ENCODE measurements at places on chromosomes 4 and X.

GRCh38 chr4:20318909-20319277 lies 67.2 kb downstream of the SLIT2 start:
- DNase-seq, result no peak

DNA sequence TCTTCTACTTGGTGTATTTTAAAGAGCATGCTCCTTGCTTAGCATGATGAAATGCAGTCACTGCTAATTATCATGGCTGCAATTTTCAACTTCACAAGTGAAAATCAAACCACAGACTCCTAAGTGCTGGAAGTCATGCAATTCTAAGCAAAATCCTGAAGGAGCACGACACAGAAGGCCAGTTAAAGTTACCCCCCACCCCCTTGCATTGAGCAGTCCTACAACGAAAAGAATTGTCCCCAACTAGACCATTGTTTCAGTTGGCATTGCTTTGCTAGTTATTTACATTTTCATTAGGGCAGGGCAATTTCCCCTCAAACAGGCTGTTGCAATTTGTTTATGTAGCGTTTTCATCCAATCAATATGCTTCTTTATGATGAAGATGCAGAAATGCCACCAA lies 321.2 kb downstream of the PCDH7 start:
- DNase-seq, result no peak

- DNase-seq, result no peak
These were observed 4.9 kb downstream of the ADGRL3 start for GRCh38 chr4:61205066-61205465.

GRCh38 chr4:156576946-156577345 lies 394.7 kb downstream of the PDGFC start:
- no peak for DNase-seq

- no peak for DNase-seq
These were observed 369.4 kb upstream of the CNKSR2 start for GRCh38 chrX:21004835-21005234.

- no peak for DNase-seq
These were observed 411.1 kb downstream of the TRIML1 start for GRCh38 chr4:188550296-188550695.

DNA sequence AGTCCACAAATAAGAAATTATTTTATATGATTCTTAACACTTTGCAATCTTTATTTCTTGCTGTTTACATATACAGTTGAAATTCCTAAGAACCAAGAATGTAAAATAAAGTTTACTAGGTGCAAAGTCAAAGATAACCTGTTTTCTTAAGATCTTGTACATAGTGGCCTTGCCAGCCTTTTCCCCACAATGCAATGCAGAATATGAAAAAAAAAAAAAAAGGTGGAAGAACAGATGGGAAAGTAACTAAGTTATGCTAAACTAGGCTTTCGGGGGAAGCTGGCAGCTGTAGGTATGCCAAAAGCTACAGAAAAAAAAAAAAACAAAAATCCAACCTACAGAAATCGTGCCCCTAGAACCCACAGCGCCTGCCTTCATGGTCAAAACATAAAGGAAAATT lies 1588.4 kb downstream of the STIM2 start:
- DNase-seq, result no peak

GRCh38 chrX:16213961-16214360 lies 46.7 kb downstream of the MAGEB17 start:
- DNase-seq, result no peak

DNA sequence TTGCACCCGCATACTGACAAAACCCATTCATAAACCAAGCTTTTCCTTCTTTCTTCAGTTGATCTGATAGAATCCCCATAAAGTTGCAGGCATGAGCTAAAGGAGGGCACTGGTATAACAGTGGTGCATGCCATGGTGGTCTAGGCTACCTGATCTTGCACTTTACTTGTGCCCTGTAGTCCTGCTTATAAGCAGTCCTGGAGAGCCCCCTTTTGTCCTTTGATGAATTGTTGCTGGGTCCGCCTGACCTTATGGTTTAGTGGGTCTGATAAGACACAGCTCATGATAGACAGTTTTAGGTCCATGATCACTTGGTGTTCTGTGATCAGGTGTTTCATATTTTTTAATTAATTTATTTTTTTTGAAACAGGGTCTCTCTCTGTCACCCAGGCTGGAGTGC lies 19.7 kb downstream of the CCDC160 start:
- no peak for DNase-seq

GRCh38 chr4:89064848-89065247 lies 7.9 kb upstream of the FAM13A start:
- DNase-seq, result no peak

- DNase-seq, result no peak
These were observed 194.8 kb upstream of the RASGEF1B start for GRCh38 chr4:81666491-81666890.

DNA sequence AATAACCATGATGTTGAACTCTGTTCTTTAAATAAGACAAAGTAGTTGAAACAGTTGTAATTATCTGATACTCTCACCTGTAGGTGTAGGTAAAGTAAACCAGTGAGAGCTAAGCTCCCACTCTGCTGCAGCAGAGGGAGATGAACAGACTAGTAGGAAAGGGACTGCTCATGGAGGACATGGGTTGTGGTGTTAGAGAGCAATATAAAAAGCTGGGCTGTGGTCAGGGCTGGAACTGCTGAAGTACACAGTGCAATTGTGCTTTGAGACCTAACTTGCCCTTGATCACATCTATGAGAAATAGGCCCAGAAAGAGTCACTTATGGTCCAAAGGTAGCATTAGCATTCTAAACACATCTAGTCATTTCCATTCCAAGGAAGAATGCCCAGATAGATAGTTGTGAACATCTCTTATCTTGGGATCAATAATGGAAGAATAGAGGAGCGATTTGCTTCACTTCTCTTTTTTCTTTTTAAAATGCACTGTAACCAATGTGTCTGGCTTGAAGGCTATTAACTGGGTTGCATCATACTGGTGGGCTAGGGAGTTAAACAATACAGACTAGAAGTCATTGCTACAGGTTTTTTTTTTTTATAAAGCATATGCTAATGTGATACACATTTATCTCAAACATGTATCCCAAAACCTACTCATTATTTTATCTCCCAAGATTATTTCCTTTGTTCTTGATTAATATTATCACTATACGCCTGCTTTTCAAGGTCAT lies 251.3 kb upstream of the CENPE start:
- DNase-seq, result no peak

DNA sequence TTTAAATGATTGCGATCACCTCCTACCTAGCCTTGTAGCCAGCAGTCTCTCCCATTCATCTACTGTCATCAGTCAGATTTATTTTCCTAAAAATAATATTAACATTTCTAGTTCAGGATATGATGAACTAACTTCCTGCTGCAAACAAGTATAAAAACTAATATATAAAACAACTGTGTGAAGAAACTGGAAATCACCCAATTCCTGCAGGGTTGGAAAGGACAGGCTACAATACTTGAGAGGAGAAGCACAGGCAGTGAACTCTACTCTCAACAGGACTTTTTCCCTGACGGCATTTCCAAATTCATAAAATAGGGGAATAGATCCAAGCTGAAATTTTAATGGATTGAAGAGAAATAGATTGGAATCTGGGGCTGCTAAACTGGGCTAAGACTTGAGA lies 14.2 kb upstream of the BBS12 start:
- DNase-seq, result no peak

DNA sequence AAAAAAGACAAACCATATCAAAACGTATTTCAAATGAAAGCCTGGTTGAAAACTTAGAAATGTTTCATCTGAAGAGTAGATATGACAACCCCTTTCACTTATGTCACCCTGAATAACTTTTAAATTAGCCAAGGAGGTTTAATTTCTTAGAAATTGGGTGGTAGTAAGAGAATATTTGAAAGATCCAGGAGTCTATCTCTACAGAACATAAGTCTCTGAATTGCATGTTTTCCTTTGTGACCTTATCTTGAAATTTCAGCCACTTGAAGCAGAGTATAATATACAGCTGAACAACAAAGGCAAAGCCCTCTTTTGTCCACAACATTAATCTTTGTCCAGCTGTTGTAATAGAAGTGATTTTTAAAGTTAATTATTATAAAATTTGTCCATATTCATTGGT lies 49.5 kb downstream of the TMEM154 start:
- no peak for DNase-seq

- no peak for DNase-seq
These were observed 42.5 kb upstream of the BBS12 start for GRCh38 chr4:122689972-122690371.

DNA sequence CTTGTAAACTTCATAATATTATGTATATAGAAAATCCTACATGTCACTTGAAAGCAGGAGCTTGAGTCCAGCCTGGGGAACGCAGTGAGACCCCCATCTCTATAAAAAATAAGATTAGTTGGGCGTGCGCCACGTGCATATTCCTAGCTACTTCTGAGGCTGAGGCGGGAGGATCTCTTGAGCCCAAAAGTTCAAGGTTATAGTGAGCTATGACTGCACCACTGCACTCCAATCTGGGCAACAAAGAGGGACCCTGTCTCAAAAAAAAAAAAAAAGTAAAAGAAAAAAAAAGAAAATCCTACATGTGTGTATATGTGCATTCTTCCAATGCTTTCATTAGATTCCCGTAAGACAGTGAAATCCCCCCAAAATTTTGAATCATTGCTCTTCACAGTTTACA lies 1.7 kb downstream of the SEC31A start:
- no peak for DNase-seq

GRCh38 chrX:152831391-152831790 lies 528 bp downstream of the NSDHL start:
- DNase-seq, result no peak

DNA sequence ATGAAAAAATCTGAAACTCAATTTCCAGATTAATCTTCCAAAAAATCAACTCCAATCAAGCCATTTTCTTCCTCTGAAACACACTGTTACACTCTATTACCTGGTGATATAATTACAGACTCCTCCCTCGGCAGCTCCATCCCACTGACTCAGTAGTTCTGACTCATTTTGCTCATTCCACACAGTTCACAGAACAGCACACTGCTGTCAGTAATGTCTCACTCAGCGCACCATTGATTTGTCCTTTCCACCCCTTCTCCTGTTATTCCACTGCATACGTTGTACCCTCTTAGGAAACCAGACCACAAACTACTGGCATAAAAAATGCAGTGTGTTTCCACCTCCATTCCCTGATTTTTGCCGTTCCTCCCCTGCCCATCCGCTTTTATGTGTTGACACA lies 212.7 kb downstream of the SLIT2 start:
- DNase-seq, result no peak

GRCh38 chrX:148588649-148589310 lies 88.4 kb downstream of the AFF2 start:
- DNase-seq, result no peak
